Left cardiac atrium (tissue), 4 donors: ENCODE measurements at places on chromosomes 6 and 20.

DNA sequence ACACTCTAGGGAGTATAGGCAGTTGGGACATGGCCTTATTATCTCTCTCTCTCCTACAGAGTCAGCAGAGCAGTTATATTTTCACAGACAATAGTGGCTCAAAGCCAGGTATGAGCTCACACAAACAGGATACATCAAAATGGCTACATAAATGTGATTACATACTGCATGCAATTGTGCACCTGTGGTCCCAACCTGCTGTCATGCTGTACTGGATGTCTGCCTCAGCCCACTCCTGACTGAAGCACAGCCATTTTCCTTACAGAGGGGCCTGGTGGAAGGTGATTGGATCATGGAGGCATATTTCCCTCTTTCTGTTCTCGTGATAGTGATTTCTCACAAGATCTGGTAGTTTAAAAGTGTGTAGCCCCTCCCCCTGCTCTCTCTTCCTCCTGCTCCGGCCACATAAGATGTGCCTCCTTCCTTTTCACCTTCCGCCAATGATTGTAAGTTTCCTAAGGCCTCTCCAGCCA, 37.0 kb upstream of the SAMHD1 start:
- no peak for DNase-seq

GRCh38 chr20:59016795-59017492, 2.3 kb upstream of the TUBB1 start:
- DNase-seq: no peak

DNA sequence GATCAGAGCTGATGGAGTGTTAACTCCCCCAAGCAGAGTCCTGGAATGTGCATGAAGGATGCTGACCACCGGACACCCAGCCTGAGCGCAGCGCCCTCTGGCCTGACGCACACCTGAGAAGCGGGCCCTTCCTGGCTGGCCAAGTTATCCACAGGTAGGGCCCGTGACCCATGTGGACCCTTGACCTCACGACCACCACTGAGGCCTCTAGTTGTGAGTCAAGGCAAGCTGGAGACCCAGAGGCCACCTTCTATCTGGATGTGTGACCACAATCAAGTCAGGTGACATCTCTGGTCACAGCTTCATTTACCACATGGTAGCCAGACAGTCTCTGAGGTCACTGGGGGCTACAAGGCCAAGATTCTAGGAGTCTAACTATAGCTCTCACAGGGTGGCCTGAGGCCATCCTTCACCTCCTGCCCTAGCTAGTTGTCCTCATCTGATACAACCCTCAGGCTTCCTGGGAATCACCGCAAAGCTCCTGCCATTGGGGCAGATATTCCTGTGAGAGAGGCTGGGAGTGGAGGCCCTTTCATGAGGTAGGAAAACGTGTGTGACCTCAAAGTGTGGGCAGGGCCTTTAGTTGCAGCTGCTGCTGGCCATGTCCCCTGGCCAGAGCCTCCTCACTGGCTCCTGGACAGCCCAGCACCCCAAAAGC, 53.1 kb downstream of the DSTN start:
- no peak for DNase-seq

DNA sequence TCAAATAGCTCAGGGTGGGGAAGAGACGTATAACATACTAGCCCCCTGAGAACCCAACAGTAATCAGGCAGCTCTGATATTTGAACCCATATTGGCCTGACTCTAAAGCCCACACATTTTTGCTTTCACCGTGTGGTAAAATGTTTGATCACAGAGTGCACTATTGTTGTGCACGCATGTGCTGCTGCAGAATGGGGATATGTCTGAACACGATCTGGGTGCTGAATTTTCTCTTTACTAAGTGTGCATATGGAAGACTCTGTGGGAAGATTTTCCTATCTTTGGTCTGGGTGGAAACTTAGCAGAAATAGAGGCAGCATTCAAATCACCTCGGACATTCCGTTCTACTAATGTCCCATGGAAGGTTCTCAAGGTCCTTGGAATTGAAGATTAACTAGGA, 800.1 kb downstream of the TFAP2A start:
- DNase-seq: no peak

GRCh38 chr20:10522328-10522727, 87.2 kb downstream of the SLX4IP start:
- no peak for DNase-seq

- peak; percentile 57 for DNase-seq
These were observed 834 bp upstream of the CTSZ start for GRCh38 chr20:59007665-59008511.

DNA sequence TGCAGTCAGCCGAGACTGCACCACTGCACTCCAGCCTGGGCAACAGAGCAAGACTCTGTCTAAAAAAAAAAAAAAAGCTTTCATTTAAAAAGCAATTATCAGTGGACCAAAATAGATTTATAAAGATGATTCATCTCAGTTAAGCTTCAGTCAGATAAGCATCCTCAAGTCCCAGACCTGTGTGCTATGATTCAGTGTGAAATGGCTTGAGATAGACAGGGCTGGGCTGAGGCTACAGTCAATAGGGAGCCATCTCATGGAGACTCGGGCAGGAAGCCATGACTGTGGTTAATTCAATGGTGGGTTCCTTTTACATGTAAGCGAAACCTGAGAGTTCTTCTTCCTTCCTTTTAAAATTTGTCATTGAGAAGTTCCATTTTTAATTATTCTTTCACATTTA, 276.0 kb downstream of the TFAP2A start:
- DNase-seq: no peak

GRCh38 chr20:50354721-50355589, 155.2 kb upstream of the PTPN1 start:
- no peak for DNase-seq

GRCh38 chr6:101083533-101084175, 202.5 kb upstream of the ASCC3 start:
- no peak for DNase-seq

DNA sequence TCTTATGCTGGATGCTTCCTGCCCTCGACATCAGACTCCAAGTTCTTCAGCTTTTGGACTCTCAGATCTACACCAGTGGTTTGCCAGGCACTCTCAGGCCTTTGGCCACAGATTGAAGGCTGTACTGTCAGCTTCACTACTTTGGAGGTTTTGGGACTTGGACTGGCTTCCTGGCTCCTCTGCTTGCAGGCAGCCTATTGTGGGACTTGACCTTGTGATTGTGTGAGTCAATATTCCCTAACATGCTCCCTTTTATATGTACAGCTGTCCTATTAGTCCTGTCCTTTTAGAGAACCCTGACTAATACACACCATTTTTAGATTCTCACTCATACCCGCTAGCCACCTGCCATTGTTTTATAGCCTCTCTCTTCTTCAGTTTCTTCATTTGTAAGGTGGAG, 382.1 kb upstream of the TSHZ2 start:
- no peak for DNase-seq

GRCh38 chr6:64325093-64325492, 689.5 kb downstream of the PHF3 start:
- DNase-seq: no peak

DNA sequence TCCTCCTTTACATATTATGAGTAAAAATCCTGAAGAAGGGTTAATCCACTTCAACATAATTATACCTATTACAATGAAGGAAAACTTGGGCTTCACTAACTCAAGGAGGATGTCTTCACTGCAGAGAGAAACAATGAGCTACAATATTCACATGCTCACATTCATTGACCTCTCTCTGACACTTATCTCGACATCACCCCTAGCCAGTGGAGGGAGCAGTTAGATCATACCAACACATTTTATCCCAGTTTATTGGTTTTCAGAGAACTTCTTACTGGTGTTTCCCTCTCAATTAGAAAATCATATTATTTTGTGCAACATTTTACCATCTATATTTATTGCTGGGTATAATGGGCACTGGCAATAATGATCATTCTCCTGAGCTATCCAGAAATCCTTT, 646.5 kb downstream of the TENT5A start:
- no peak for DNase-seq

- no peak for DNase-seq
These were observed 81.1 kb upstream of the SLCO4A1 start for GRCh38 chr20:62561182-62561581.

GRCh38 chr6:34457742-34458735, 7.8 kb upstream of the PACSIN1 start:
- DNase-seq: no peak

DNA sequence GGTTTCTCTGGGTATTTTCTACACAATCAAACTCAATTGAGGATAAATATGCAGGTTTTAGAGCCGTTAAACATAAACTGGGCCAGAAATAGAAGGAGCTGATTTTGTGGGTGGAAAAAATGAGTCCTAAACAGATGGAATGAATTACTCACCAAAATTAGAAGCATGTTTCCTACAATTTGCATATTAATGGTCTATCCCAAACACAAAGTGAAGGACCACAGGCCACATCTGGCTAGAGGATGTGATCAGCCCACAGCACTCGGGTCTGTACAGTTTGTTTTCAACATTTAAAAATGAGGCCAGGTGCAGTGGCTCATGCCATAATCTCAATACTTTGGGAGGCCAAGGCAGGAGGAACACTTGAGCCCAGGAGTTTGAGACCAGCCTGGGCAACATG, 296.3 kb downstream of the PREX1 start:
- no peak for DNase-seq

GRCh38 chr6:68638230-68638900, 3.3 kb downstream of the ADGRB3 start:
- DNase-seq: peak; percentile 42

GRCh38 chr20:58457083-58457695, 58.0 kb downstream of the APCDD1L start:
- no peak for DNase-seq

GRCh38 chr6:8539453-8539852, 104.1 kb upstream of the SLC35B3 start:
- DNase-seq: no peak

DNA sequence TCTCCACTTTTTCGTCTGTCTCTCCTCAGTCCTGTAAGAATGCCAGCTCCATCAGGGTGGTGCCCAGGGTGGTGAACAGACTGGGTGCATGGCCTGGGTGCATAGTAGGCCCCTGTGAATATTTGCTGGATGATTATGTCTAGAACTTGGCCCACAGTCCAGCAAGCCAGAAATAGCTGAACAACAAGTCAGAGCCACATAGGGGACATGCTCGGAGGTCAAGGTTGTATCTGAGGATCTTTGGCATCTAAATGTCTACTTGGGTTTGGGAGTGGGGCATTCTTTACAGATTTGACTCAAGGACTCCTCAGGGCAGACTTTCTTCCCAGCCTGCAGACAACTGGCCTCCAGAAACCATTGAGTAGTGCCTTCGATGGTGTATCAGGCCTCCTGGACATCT, 18.1 kb upstream of the BPIFA3 start:
- no peak for DNase-seq

DNA sequence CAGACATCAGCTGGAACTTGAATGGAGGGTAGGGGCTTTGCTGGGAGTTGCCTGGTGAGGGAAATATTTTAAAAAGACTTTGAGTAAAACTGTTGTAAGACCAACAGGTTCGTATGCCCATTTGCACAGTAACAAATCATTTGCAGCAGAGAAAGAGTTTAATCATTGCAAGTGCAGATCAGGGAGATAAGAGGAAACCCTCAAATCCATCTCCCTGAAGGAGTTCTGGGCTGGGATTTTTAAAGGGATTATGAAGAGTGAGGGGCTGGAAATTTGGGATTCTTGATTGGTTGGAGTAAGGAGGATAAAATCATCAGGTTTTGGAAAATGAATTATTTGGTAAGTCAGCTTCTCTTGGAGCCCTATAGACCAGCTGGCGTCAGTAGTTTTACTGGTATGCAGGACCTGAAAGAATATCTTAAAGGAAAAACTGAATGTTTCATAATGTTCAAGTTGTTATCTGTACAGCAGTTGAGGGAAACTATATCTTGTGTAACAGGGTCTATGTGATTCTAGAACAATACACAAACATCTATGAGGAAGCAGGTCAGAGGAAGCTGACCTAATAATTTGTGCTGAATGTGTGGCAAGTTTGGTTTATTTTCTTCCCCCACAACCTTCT, 295.5 kb downstream of the PLCB1 start:
- no peak for DNase-seq

DNA sequence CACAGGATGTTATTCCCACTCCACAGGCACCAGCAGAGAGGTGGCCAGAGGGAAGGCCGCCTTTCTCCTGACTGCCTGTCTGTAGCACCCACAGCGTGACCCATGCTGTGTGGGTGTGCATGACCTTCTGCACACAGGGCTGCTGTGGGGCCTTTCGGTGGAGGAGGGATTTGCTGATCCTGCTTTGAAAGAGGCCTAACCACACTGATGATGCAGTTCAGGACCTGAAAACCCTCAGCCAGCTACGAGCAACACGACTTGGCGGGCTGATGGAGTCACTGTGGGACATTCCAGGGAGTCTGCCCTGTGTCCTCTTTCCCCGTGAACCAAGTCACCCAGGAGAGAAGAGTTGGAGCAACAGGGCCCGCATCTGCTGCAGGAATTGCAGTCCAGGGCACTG, 49.1 kb downstream of the SYTL3 start:
- DNase-seq: no peak

- no peak for DNase-seq
These were observed 186.1 kb upstream of the SCGN start for GRCh38 chr6:25465941-25466340.

GRCh38 chr6:43105538-43106222, 29.6 kb downstream of the PTK7 start:
- no peak for DNase-seq

DNA sequence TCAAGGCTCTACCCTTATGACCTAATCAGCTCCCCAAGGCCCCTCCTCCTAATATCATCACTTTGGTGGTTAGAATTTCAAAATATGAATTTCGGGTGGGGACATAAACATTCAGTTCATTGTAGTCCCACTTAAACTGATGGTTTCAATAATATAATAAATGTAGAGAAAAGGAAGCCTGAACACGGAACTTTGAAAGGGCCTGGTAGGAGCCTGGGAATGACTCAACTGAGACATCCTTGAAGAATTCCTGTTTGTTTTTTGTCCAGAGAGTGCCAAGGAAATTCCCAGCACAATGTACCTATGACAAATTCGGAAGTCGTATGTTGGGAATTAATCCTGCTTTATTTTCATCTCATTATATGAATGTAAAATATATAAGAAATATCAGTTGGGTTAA, 457.9 kb downstream of the PLCB1 start:
- DNase-seq: no peak

GRCh38 chr20:22288957-22289356, 295.4 kb downstream of the FOXA2 start:
- DNase-seq: no peak

GRCh38 chr6:56758120-56758519, 115.4 kb upstream of the DST start:
- no peak for DNase-seq

DNA sequence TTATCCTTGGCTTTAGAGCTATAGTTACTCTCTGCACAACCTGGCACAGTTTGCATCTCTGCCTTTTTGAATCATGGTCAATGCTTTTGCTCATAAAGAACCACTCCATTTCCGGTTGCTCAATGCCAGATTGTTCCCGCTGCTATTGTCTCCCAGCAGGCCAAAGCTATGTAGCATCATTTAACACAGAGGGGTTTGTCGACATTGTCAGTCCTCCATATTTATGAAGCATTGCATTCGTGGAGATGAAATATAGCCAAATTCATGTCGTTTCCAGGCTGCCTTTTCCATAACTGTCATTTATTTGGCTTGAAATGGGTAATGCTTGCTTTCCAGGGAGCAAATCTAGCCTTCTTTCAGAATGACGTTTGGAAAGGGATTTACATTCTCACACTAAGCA, 598.8 kb downstream of the EPHA7 start:
- DNase-seq: no peak
